Activated naive CD4-positive, alpha-beta T cell treated with anti-CD3 and anti-CD28 coated beads, Interleukin-2, amount 10 ng/mL, durations not matched to agents 5 hours and 36 hours (primary cell): ENCODE measurements at places on chromosomes 2 and 18. TPM values are rescaled to one million over a fixed set of nuclear protein-coding genes. Genes with fewer than 3 reads are reported as not detected.

GPR45 gene
- total RNA-seq: not detected

RNF125 gene
- 34.1 TPM for total RNA-seq

SRD5A2 gene
- not detected for total RNA-seq

DCDC2C gene
- total RNA-seq: not detected

RGPD5 gene
- 14.1 TPM for total RNA-seq

AGXT gene
- total RNA-seq: not detected

TYMS gene
- total RNA-seq: 244 TPM

UCN gene
- total RNA-seq: 3.4 TPM

SCN7A gene
- not detected for total RNA-seq

SRBD1 gene
- total RNA-seq: 20.4 TPM

UGT1A5 gene
- total RNA-seq: not detected

CREG2 gene
- total RNA-seq: 1.1 TPM

IKZF2 gene
- 2.3 TPM for total RNA-seq

TFCP2L1 gene
- total RNA-seq: 0.07 TPM

NT5C1B gene
- total RNA-seq: not detected

ITGB6 gene
- total RNA-seq: not detected

SLC16A14 gene
- 1.3 TPM for total RNA-seq

RAB6D gene
- not detected for total RNA-seq

LRRFIP1 gene
- 185 TPM for total RNA-seq

NXPH2 gene
- not detected for total RNA-seq

RETSAT gene
- total RNA-seq: 23.6 TPM

FANCL gene
- total RNA-seq: 11.3 TPM

TXNDC2 gene
- not detected for total RNA-seq

POLR1A gene
- total RNA-seq: 28.0 TPM

MAP3K20 gene
- total RNA-seq: 9.8 TPM

GPR35 gene
- 2.1 TPM for total RNA-seq

UGT1A8 gene
- total RNA-seq: not detected

STEAP3 gene
- total RNA-seq: 0.08 TPM

RBM44 gene
- 0.72 TPM for total RNA-seq

KRTCAP3 gene
- total RNA-seq: 7.4 TPM

UGT1A3 gene
- total RNA-seq: not detected
